ENCODE measurements at places on chromosomes 5 and 9.
A peak's percentile ranks its signal among the peaks of the same experiment; 100 is the strongest.

- no peak for DNase-seq
Measured at GRCh38 chr5:142839711-142840346, 69.7 kb downstream of the ARHGAP26 start.

- DNase-seq = no peak
Measured at GRCh38 chr9:92486371-92486770, 4.1 kb upstream of the ASPN start.

GRCh38 chr9:69981686-69982445 is 61.8 kb upstream of the MAMDC2 start:
- DNase-seq = no peak

- no peak for DNase-seq
Measured at GRCh38 chr5:35876454-35876853, 19.8 kb downstream of the IL7R start.

- no peak for DNase-seq
Measured at GRCh38 chr5:149387982-149388381, 8.9 kb upstream of the IL17B start.

GRCh38 chr5:119343766-119344165 is 12.1 kb upstream of the TNFAIP8 start:
- no peak for DNase-seq

- DNase-seq = peak; percentile 47
Measured at GRCh38 chr9:32589083-32589723, 16.2 kb upstream of the NDUFB6 start.

DNA sequence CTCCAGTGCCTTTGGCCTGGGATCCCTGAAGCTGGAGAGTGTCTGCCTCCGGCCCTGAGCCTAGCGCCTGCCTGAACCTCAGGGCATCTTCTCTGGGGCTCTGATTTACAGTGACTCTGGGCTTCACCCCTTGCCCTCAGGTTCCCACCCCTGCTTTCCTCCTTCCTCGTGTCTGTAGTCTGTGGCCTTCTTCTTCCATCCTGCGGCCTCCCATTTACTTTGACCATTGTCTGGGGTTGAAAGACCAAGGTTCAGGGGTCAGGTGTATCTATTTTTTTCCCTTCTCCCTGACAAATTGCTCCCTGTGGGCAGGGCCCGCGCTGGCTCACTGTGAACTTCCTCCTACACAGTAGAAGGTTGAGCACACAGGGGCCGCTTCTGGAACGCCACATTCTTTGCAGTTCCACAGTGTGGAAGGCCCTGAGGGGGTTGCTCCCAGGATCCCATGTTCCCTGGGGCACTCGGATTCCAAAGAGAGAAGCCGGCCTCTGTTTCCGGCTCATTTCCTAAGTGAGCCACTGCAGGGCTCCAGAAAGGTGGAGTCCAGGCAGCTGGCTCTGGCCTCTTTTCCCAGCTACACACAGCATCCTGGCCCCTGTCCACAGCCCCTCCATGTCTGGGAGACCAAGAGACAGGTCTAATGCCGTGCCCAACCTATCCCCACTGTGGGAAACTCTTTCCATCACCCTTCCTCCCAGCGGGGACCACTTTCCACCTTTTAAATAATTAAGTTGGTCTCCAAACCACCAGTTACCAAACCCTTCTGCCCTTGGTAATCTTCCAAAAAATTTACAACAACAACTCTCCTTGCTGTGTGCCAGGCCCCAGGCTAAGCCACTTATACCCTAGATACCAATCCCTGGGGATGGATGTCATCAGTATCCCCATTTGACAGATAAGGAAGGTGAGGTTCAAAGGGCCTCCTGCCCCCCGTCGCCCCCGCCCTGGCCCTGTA is 140.3 kb upstream of the IER5L start:
- DNase-seq = peak; percentile 8

DNA sequence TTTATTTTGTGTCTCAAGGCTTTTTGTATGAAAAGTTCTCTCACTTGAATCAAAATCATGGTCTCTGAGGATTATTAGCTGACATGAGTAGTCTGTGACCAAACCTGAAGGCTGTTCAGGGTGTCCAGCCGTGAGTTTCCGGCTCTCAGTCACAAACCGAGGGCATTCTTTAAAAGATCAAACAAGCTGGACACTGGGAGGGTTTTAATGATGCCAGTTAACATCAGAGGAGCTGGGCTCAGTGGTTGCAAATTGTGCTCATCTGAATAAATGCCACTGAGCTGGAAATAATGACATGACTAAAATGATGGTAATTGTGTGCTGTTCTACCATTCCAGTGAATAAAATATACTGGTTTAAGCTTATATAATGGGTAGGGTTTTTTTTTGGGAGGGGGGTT is 153.1 kb downstream of the FOCAD start:
- DNase-seq = no peak

DNA sequence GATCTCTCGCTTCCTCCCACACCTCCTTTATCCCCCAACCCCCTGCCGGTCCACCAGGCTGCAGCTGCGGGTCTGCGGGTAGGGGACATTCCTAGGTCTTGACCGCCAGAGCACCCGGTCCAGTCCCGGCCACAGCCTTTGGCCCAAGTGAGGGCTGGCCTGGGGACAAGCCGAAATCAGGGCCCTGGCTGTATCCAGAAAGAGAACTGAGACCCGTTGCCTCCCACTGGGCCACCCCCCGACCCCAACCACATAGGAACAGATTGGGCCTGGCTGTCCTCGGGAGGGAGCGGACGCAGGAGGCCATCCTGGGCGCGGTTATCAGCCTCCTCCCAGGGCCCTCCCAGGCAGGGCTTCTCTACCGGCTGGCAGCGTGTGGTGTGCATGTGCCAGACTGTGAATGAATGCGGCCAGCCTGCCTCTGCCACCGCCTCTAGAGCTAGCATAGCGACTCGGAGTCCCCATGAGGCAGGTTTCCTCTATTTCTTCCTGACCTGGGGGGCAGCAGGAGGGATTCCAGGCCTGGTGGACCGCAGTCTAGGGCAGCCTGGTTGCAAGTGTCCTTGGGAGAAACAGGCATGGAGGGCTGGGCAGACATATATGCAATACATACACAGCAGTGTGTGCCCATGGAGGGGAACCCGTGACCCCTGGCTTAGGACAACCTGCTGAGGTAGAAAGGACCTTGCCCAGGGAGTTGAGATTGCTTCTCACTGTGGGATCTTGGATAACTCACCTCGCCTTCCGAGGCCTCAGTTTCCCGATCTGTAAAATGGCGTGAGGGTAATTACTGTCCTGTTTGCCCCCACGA is 1.2 kb downstream of the N4BP3 start:
- DNase-seq = no peak

DNA sequence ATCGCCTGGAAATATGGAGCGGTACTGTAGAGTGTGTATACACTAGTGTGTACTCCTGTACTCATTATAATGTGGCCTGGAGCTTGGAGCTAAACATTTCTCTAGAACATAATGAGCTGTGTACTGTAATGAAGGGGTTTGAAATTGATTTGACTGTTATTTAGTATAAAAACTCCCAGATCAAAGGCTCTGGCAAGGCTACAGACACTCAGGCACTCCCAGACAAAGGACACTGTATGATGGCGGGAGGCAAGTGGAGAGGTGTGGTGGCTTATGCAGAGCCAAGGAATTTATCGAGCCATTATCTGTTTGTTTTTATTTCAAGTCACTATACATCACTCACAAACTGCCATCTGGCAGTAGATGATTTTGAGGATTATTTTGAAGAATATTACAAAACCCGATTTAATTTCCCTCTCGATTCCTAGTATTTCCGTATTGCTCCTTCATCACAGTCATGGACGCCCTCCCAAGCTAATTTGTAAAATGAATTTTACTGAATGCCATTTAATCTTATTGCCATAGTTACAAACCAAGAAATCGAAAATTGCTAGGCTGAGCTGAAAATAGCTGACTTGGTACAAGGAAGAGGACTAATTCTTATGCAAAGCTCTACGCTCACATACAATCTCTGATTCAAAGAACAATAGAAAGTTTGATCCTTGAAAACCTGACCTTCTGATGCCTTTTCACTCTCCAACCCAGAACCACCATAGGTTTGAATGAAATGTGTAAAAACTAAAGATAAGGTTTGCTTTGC is 240.2 kb upstream of the SEMA6A start:
- peak; percentile 98 for DNase-seq

DNA sequence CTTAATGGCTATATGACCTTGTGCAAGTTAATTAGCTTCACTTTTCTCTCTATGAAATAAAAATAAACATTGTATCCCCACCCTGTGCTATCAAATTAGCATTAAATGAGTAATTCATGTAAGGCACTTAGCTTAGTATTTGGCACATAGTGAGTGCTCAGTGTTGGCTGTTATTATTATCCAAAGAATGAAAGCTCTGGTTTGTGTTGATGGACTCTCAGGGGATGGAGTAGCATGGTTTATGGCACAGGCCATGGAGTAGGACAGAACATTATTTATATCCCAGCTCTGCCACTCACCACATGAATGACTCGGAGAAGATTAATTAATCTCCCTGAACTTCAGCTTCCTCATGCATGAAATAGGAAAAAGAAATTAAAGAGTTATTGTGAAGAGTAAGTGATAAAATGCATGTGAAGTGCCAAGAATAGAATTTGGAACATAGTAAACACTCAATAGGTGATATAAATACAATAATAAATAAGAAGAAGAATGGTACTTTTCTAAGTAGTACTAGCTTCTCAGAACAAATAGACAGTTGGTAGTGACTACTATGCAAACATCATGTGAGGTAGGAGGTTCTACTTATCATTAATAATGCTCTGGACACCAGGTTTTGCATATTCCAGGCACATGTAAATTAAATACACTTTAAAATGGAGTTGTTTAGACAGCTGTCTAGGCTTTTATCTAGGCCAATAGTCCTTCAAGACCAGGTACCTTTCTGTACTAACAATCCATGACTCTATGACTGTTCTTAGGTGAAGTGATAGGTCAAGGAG is 146.4 kb downstream of the GRIA1 start:
- no peak for DNase-seq

GRCh38 chr5:851076-851475 is 290 bp upstream of the ZDHHC11 start:
- DNase-seq = peak; percentile 6

DNA sequence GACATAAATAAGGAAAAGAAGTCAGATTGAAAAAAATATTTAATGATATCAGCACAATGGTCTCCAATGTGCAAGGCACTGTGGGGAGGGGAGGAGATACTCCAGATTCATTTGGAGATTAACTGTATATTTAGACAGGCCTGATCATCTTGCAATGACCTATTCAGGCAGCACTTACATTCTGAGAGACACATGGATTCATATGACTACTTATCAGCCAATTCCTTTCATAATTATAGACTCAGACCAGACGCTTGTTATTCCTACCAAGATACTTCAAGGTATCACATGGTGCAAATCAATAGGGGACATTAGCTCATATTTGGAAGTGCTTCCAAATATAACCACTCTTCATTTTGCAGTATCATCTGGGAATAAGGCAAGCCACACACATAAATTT is 153.5 kb upstream of the TARS1 start:
- DNase-seq = no peak

GRCh38 chr9:76377791-76378190 is 16.4 kb downstream of the RFK start:
- DNase-seq = no peak

DNA sequence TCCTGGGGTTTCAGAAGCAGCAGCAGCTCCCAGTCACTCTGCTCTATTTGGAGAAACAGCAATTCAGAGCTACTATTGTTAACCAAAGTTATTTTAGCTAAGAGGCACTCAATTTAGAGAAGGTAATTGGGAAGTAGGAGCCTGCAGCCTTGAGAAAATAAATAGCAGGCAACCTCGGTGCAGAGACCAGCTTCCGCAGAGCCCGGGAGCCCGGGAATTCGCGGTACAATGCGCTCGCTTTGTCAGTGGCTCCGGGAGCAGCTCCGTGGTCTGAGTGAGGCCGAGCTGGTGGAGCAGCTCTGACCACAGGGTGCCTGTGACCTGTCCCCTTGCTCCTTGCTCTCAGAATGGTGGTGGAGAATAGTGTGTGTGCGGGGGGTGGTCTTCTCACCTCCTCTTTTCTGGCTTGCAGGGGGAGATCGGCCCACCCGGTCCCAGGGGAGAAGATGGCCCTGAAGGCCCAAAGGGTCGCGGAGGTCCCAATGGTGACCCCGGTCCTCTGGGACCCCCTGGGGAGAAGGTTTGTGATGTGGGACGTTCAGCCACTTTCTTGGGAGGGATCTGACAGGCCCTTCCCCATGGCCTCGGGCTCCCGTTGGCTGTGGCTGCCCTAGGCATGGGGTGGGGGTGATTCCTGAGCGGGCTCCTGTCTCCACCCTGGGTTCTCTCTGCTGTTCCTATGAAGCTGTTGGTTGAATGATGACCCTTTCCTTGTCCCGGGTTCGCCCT is 95.9 kb upstream of the FCN2 start:
- no peak for DNase-seq

DNA sequence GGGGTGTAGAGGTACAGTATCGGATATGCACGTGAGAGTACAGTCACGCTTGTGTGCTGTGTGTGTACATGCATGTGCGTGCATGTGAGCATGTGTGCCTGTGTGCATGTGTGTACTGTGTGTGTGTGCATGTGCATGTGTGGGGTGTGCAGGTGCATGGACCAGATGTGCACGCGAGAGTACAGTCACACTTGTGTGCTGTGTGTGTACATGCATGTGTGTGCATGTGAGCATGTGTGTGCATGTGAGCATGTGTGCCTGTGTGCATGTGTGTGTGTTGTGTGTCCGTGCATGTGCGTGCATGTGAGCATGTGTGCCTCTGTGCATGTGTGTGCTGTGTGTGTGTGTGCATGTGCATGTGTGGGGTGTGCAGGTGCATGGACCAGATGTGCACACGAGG is 10.3 kb downstream of the SLC6A19 start:
- DNase-seq = no peak

- no peak for DNase-seq
Measured at GRCh38 chr5:56670916-56671315, 144.4 kb upstream of the MAP3K1 start.

- no peak for DNase-seq
Measured at GRCh38 chr5:13477118-13477737, 467.3 kb downstream of the DNAH5 start.

DNA sequence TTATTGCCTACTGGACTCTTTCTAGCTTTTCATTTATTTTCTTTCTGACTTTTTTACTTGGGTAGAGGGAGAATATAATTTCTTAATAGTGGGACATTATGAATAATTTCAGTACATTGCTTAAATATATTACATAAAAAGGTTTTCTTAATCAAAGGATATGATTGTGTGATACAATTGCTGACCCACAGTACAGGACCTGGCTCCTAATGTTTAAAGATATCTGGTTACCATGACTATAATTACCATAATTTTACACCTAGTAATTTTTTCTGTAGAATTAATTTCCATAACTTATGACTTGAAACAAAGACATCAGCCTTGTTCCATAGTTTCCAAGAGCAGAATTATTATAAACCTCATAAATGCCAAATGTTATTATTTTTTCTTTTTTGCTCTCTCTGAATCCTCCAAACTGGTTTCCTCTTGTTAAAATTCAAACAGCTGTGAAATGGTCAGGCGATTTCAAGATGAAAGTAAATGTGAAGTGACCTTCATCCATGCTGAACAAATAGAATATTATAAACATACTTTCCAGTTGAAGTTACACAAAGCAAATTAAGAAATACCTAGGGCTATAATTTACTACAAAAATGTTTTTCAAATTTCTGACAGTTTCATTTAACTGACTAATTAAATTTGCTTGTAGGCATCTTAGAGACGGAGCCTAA is 301.2 kb upstream of the TYRP1 start:
- DNase-seq = no peak
